ENCODE measurements at places on chromosomes 3 and 15.

DNA sequence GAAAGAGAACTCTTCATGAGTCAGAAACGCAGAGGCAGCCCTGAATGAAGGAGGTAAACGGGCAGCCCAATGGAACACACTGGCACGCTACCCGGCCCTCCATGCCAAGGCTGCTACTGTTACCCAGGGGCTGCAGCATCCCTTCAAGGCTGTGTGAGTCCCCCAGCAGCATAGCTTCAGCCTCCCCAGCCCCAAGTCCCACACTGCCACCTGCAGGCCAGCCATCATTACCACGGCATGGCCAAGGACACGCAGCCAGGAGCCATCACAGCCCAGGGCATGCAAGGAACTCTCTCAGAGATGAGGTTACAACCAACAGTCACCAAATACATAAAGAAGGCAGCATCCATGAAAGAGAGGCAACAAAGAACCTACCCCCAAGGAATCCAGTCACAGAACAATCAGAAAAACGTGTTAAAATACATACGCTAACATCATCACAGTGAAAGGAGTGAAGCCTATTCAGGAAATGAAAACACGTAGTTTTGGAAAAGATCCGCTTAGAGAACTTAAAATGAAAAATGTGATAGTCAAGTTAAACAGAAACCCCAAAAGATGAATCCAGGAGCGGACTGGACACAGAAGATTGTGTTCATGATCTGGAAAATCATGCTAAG lies 22.4 kb downstream of the PLA2G4F start:
- no peaks in the 10 kb centered on the region for H3K27me3 ChIP-seq
- peak; percentile 58 for DNase-seq
- no peak overlapping the region for H3K27ac ChIP-seq
- no peaks in the 10 kb centered on the region for H3K36me3 ChIP-seq
- H3K4me1 ChIP-seq: no peaks in the 10 kb centered on the region
- H3K4me3 ChIP-seq: no peak overlapping the region

DNA sequence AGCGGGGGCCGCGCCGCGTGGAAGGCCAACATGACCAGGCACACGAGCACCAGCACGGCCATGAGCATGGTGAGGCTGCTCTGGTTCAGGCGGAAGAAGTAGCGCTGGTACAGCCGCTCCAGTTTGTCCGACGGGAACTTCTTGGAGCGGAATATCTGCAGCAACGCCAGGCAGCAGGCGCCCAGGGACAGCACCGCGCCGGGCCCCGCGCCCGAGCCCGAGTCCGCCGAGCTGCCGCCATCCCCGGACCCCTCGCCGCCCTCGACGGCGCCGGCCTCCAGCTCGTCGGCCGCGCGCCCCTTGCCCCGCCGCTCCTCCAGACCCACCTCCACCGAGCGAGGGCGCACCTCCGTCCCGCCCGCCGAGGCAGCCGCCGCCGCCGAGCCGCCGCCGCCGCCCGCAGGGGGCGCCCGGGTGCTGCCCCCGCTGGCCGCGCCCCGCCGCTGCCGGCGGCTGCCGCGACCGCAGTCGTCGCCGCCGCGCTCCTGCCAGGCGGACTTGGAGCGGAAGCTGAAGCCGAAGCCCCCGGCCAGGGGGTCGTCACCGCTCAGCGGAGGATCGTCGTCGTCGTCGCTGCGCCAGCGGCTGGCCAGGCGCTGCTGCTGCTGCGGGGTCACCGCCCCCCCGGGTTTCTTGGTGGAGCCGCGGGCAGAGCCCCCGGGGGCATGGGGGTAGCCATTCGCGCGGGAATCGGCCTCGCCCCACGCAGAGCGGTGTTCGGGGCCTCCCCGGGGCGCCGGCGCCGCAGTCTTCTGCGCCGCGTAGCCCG lies 957 bp downstream of the ADCY5 start:
- peak overlapping the region; percentile 88 for H3K27ac ChIP-seq
- H3K36me3 ChIP-seq: no peaks in the 10 kb centered on the region
- H3K27me3 ChIP-seq: peaks cover 4% of the 10 kb centered on the region
- H3K4me3 ChIP-seq: peak overlapping the region; percentile 74

GRCh38 chr3:107897471-107898061 lies 193.3 kb downstream of the CD47 start:
- no peak overlapping the region for H3K4me3 ChIP-seq
- no peaks in the 10 kb centered on the region for H3K27me3 ChIP-seq
- H3K4me1 ChIP-seq: no peaks in the 10 kb centered on the region
- no peak overlapping the region for H3K27ac ChIP-seq
- no peaks in the 10 kb centered on the region for H3K36me3 ChIP-seq

- H3K4me1 ChIP-seq: no peaks in the 10 kb centered on the region
- H3K27me3 ChIP-seq: no peaks in the 10 kb centered on the region
- DNase-seq: no peak
- H3K36me3 ChIP-seq: peaks cover 69% of the 10 kb centered on the region
- no peak overlapping the region for H3K27ac ChIP-seq
- no peak overlapping the region for H3K4me3 ChIP-seq
These were observed 53.2 kb downstream of the OXNAD1 start for GRCh38 chr3:16318176-16318575.

- no peak overlapping the region for H3K4me3 ChIP-seq
- H3K27ac ChIP-seq: no peak overlapping the region
- H3K4me1 ChIP-seq: no peaks in the 10 kb centered on the region
- H3K27me3 ChIP-seq: no peaks in the 10 kb centered on the region
These were observed 32.7 kb downstream of the GNB4 start for GRCh38 chr3:179418610-179419009.

- no peak for DNase-seq
- H3K4me3 ChIP-seq: peak overlapping the region; percentile 71
- H3K27me3 ChIP-seq: no peaks in the 10 kb centered on the region
- H3K4me1 ChIP-seq: no peaks in the 10 kb centered on the region
These were observed 575 bp downstream of the TRPM7 start for GRCh38 chr15:50685976-50686468.

DNA sequence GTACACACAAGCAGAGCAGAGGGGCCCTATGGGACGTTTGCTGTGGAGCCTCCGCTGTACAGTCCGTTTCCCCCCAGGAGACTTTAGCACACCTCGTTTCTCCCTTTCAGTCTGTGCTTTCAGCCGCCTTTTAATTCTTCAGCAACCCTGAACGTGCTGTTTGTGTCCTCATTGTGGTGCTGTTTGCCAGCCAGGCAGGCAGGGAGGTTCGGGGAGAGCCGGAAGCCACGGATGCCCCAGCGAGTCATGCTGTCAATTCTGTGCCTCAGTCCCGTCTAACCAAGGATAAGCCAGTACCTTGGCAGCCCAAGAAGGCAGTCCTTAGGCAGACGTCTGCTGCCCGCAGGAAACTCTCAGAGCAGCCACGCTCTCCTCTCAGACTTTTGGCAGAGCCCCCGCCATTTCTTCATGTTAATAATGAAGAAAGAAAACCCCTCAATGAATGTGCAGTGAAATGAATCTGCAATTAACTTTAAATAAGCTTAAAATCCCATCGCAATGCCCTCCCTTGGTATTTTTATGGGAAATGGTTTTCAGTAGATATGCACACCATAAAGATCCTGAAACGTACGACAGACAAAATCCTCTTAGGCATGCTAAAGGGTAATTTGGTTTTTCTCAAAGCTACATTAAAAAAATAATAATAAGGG lies 158.6 kb downstream of the UACA start:
- no peak for DNase-seq
- H3K4me3 ChIP-seq: no peak overlapping the region
- no peaks in the 10 kb centered on the region for H3K27me3 ChIP-seq
- peaks cover 5% of the 10 kb centered on the region for H3K4me1 ChIP-seq

- DNase-seq: no peak
- no peak overlapping the region for H3K27ac ChIP-seq
- no peak overlapping the region for H3K4me3 ChIP-seq
- H3K27me3 ChIP-seq: no peaks in the 10 kb centered on the region
These were observed 218.2 kb downstream of the DPH6 start for GRCh38 chr15:35327789-35328188.
